M059J (cell line): ENCODE measurements at places on chromosomes 2 and 18. TPM values are rescaled to one million over a fixed set of nuclear protein-coding genes. Genes with fewer than 3 reads are reported as not detected.
A peak's percentile ranks its signal among the peaks of the same experiment; 100 is the strongest.

The CNOT11 gene
- 43.1 and 57.1 TPM in 2 replicates for total RNA-seq

The RPIA gene
- 7.1 and 7.4 TPM in 2 replicates for total RNA-seq

The CDKL4 gene
- total RNA-seq, result not detected in 2 replicates

The KIAA2012 gene
- not detected in 2 replicates for total RNA-seq

The PLB1 gene
- total RNA-seq, result 0.91 and 1.5 TPM in 2 replicates

DNA sequence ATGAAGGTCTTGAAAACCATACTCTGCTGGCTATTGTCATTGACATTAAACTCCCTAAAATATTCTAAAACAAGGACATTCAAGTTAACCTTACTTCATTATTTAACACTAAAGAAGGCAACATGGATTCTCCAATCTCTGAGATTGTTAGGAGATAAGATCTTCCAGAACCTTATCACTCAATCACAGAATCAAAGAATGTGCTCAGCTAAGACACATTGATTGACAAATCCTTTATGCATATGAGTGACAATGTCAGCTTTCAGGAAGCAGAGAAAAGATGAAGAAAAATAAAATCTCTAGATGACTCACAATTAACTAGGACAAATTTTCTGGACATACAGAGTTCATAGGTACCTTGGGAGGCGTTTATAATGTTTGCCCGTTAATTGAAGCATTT lies 787.2 kb downstream of the TSN start:
- no peak for DNase-seq

DNA sequence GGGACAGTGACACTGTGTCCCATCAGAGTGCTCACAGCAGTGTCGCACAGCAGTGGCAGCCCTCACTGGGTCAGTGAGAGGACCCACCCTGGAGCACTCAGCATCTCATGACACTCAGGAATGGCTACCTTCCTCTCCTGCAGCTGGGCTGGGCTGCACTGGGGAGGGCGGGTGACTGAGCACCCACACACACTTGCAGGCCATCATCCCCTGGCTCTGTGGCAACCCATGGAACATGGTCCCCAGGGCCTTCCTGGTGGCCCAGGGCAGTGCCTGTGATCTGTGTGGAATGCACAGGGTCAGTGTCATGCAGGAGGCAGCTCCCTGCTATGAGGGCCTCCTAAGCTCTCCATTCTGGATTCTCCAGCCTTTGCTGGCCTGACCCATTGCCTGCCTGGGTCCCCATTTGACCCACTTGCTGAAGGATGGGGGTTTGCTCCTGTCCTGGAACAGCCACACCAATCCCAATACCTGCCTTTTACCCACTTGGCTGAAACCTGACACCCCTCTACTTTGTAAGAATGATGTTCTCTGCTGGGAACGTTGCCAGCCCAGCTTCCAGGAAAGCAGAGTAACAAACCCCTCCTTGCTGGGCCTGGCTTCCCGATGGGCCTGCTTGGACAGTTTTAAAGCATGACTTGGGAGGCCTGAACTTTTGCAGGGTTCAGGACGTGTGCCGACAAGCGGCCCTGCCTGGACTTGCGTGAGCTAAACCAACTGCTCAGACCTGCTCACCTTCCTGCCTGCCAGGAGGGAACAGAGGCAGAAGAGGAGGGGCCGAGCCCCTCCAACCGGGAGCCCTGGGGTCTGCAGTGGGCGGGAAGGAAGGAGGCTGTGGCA lies 13.7 kb downstream of the HS6ST1 start:
- peak; percentile 97 for DNase-seq

- no peak for DNase-seq
These were observed 261.9 kb upstream of the SIX3 start for GRCh38 chr2:44679584-44679983.

DNA sequence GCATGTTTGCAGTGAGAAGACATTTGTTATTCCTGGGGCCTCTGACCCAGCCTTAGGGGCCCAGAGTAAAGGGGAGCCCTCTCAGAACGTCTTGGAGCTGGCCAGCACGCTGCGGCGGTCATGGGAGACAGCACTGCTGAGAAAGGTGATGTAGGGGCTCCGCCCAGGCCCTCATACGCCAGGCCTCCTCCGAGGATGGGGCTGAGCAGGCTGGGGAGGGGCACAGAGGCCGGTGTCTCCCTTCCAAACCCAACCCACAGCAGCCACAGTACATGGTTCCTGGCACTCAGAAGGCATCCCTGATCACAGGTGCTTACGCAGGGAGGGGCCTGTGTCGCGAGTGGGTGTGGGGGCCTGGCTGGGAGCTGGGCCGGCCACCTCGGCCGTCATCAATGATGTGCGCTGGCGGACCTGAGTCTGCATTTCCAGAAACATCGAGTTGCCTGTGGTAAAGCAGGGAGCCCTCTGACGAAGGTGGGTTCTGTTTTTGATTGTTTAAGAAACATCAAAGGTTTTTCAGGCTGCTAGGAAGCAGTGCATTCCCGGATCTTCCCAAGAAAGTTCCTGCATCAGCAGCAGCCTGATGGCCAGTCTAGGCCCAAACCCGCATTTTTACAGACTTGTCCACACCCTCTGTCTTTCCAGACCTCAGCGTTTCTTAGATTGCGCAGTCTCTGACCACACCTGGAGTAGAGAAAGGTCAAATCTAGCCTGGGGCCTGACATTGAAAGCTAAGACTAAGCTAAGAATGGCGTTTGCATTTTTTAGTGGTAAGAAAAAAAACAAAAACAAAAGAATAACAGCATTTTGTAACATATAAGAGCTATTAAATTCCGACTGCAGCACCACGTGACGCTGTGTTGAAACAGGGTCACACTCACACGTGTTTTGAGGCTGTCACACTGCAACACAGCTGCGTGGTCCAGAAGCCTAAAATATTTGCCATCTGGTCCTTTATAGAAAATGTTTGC lies 51.2 kb upstream of the PXDN start:
- peak; percentile 20 for DNase-seq

- no peak for DNase-seq
These were observed 28.7 kb downstream of the COPS9 start for GRCh38 chr2:240107477-240107796.
